ENCODE measurements at places on chromosomes 16 and 17. TPM values are rescaled to one million over a fixed set of nuclear protein-coding genes. Genes with fewer than 3 reads are reported as not detected.

GRCh38 chr17:9167379-9167778 is 146.1 kb downstream of the NTN1 start:
- H3K36me3 ChIP-seq = no peaks in the 10 kb centered on the region
- no peak overlapping the region for H3K4me3 ChIP-seq
- H3K27ac ChIP-seq = no peak overlapping the region
- H3K4me1 ChIP-seq = peaks cover 14% of the 10 kb centered on the region
- DNase-seq = no peak

The HSD17B2 gene
- total RNA-seq = 1.2 TPM

The TBC1D3H gene
- not detected for total RNA-seq

- no peak overlapping the region for H3K27ac ChIP-seq
- H3K4me3 ChIP-seq = no peak overlapping the region
- peak; percentile 39 for DNase-seq
- H3K4me1 ChIP-seq = no peaks in the 10 kb centered on the region
- peaks cover 10% of the 10 kb centered on the region for H3K36me3 ChIP-seq
- no peaks in the 10 kb centered on the region for H3K27me3 ChIP-seq
These were observed 10.2 kb downstream of the RNF213 start for GRCh38 chr17:80270836-80271235.

DNA sequence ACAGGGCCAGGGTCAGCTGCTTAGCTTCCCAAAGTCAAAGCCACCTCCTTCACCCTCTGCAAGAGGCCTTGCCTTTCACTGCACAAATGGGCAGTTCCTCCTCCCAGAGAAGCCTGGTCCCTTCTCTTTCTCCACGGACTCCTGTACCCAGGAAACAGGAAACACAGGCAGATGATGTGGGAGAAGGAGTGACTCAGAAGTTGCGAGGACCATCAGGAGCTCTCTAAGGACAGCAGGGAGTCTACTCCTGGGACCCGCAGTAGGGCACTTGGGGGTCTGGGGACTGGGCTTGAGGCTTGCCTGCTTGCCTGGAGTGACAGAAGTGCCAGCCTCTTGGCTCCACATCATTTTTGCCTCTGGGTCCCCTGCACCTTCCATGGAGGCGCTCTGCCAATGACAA is 47.4 kb upstream of the KSR1 start:
- H3K36me3 ChIP-seq = no peaks in the 10 kb centered on the region
- no peak overlapping the region for H3K4me3 ChIP-seq
- no peak overlapping the region for H3K27ac ChIP-seq

- no peaks in the 10 kb centered on the region for H3K36me3 ChIP-seq
- peak within 1 kb of the TSS; percentile 77 for H3K4me3 ChIP-seq
- peak within 1 kb of the TSS; percentile 51 for H3K27ac ChIP-seq
- peaks cover 9% of the 10 kb centered on the region for H3K4me1 ChIP-seq
- DNase-seq = peak; percentile 94
These were observed at the start of the genes KCTD19 and LRRC36 for GRCh38 chr16:67326472-67327309. TSS of gene KCTD19 (minus strand) at chr16:67326741. CDS start at chr16:67326707, 34 bp downstream. TSS of gene LRRC36 (plus strand) at chr16:67326815. CDS start at chr16:67326863, 48 bp downstream.

GRCh38 chr16:31215287-31216162 is 1.4 kb downstream of the PYDC1 start:
- peak overlapping the region; percentile 57 for H3K4me3 ChIP-seq
- H3K27ac ChIP-seq = no peak overlapping the region
- peaks cover 61% of the 10 kb centered on the region for H3K27me3 ChIP-seq

- peaks cover 14% of the 10 kb centered on the region for H3K27me3 ChIP-seq
- no peak within 1 kb of the TSS for H3K4me3 ChIP-seq
- no peak for DNase-seq
- no peaks in the 10 kb centered on the region for H3K36me3 ChIP-seq
- peak within 1 kb of the TSS; percentile 54 for H3K27ac ChIP-seq
- peaks cover 8% of the 10 kb centered on the region for H3K4me1 ChIP-seq
These were observed at the start of gene PIPOX for GRCh38 chr17:29042679-29043538. TSS of gene PIPOX (plus strand) at chr17:29043141. CDS start at chr17:29043226, 85 bp downstream.

GRCh38 chr17:9269350-9270035 is 248.2 kb downstream of the NTN1 start:
- H3K36me3 ChIP-seq = no peaks in the 10 kb centered on the region
- H3K27me3 ChIP-seq = no peaks in the 10 kb centered on the region
- no peak for DNase-seq
- no peak overlapping the region for H3K27ac ChIP-seq

The MYOCD gene
- 19.2 TPM for total RNA-seq

The CACNB1 gene
- 11.3 TPM for total RNA-seq

- no peak overlapping the region for H3K4me3 ChIP-seq
- DNase-seq = no peak
- H3K36me3 ChIP-seq = peaks cover 11% of the 10 kb centered on the region
- H3K4me1 ChIP-seq = peaks cover 10% of the 10 kb centered on the region
These were observed 75.9 kb downstream of the USP22 start for GRCh38 chr17:20966870-20967269.

GRCh38 chr16:17334096-17334495 is 136.7 kb downstream of the XYLT1 start:
- H3K27me3 ChIP-seq = no peaks in the 10 kb centered on the region
- DNase-seq = no peak
- no peak overlapping the region for H3K27ac ChIP-seq
- peaks cover 3% of the 10 kb centered on the region for H3K4me1 ChIP-seq

DNA sequence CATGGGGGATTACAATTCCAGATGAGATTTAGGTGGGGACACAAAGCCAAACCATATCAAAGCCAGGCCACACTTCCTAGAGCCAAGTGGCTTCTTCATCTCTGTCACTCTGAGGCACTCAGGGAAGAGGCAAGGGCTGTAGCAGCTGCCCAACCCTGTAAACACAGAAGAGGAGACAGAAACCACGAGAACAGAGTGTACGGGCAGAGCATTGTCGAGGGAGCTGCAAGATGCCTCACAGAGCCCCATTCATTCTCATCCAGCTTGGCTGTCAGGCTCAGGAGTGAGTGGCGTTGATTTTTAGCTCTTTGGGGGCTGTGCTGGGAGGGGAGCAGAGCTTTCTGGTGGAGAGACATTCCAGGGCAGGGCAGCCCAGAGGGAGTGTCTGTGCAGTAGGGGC is 117.2 kb upstream of the SALL1 start:
- peaks cover 81% of the 10 kb centered on the region for H3K27me3 ChIP-seq
- no peak overlapping the region for H3K4me3 ChIP-seq
- H3K4me1 ChIP-seq = no peaks in the 10 kb centered on the region

DNA sequence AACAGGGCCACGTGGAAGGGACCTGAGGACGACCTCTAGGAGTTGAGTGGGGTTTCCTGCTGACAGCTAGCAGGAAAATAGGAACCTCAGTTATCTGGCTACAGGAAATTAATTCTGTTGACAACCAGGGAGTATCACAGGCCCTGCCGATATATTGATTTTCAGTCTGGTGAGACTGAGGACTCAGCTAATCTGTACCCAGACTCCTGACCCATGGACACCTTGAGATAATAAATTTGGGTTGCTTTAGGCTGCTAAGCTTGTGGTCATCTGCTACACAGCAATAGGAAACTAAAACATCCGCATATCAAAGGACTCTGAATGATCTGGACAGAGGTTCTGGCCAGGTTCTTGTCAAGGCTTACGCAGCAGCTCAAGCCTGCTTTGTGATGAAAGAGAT is 80.8 kb upstream of the CNEP1R1 start:
- peaks cover 5% of the 10 kb centered on the region for H3K4me1 ChIP-seq
- DNase-seq = no peak
- H3K36me3 ChIP-seq = no peaks in the 10 kb centered on the region

DNA sequence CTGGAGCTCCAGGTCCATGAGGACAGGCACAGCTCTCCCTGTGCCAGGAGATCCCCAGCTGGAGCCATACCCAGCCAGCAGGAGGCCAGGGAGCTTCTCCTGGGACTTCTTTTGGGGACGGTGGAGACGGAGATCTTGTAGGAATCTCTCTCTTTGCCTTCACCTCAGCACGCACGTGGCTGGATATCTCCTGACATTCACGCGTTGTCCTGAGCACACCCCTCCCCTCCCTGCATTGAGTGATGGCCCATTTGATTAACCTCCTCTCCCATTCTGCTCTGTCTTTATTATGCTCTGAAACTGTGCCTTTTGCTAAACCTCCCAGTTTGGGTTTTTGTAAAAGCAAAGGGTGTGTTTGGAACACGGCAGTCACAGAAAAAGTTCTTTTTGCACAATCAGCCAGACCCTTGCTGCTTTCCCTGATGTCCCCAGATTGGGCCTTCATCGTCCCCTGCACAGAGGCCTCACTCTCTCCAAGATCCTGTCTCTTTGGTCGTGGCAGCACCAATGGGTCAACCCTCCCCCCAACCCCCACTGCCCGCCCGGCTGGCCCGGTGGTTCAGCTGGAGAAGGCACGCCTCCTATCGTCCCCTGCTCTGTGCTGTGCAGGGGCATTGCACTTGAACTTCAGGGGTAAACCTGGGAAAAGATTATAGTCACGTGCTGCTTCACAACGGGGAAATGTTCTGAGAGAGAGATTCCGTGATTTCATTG is 32.5 kb upstream of the LGALS9 start:
- no peak for DNase-seq
- no peak overlapping the region for H3K4me3 ChIP-seq
- no peaks in the 10 kb centered on the region for H3K27me3 ChIP-seq
- peaks cover 5% of the 10 kb centered on the region for H3K4me1 ChIP-seq

DNA sequence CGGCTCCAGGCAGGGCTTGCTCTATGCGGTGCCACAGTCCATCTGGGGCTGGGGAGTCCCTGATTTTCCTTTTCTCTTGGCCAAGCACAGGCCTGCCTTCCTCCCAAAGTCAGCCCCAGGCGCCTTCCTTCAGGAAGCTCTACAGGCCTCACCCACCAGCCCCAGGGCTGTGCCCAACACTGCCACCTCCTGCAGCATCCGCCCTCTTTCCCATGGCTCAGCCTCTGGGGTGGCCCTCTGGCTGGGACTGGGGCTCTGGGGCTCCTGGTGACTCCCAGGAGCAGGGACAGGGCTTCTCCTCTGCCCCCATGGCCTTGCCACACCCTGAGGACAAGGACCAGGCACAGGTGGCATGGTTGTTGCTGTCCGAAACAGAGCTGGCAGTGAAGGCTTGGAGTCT is 817 bp downstream of the ITGB4 start:
- H3K27me3 ChIP-seq = peaks cover 20% of the 10 kb centered on the region
- H3K4me1 ChIP-seq = no peaks in the 10 kb centered on the region
- no peak for DNase-seq
- H3K27ac ChIP-seq = no peak overlapping the region
- H3K36me3 ChIP-seq = no peaks in the 10 kb centered on the region

DNA sequence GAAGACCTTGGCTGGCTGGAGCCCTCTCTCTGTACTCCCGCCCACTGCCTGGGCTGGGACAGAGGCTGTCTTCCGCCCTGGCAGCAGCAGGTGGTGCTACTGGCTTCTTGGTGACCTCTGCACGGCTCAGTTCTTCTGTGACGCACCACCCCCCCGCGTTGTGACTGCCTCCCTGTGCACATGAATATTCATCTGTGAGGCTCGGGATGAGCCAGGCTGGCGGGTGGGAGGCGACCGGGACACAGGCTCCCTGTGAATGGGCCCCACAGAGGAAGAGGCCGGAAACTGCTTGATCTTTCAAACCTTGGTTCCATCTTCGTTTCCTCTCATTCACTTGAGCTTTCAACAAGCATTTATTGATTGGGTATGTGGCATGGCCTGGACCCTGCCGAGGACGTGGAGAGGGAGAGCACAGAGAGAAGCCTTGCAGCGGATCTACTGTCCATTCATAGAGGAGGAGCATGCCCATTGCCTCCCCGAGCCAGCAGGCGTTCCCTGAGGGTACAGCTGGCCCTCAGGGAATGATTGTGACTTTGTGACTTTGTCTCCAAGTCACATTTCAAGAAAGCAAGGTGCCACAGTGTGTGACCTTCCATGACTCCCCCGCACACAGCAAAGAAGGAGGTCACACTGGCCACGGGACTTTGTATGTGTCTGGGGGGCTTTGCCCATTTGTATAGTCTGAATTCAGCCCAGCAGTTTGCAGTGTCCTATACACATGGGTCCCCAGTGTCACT is 45.0 kb downstream of the B9D1 start:
- peaks cover 7% of the 10 kb centered on the region for H3K4me1 ChIP-seq
- peaks cover 2% of the 10 kb centered on the region for H3K36me3 ChIP-seq
- no peak overlapping the region for H3K27ac ChIP-seq
- no peaks in the 10 kb centered on the region for H3K27me3 ChIP-seq
- peak; percentile 26 for DNase-seq

DNA sequence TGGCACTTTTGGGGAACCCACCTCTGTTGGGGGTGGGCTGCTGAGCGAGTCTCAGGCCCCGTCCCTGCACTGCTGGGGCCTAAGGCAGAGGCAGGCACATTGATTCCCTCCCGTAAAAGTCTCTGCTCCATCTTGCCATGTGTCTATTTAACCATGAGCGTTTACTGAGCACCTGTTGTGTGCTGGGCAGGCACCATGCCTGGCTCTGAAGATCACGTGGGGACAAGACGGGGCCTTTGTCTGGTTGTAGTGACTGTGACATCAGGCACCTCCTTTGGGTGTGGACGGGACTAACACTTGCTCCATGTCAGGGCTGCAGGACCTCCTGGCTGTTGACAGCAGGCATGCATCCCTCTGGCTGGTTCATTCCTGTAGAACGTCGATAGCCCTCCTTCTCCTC is 204.7 kb upstream of the CIBAR2 start:
- no peak overlapping the region for H3K4me3 ChIP-seq
- H3K27me3 ChIP-seq = peaks cover 14% of the 10 kb centered on the region
- no peaks in the 10 kb centered on the region for H3K36me3 ChIP-seq
- no peak overlapping the region for H3K27ac ChIP-seq

The PLD6 gene
- 1.00 TPM for total RNA-seq

DNA sequence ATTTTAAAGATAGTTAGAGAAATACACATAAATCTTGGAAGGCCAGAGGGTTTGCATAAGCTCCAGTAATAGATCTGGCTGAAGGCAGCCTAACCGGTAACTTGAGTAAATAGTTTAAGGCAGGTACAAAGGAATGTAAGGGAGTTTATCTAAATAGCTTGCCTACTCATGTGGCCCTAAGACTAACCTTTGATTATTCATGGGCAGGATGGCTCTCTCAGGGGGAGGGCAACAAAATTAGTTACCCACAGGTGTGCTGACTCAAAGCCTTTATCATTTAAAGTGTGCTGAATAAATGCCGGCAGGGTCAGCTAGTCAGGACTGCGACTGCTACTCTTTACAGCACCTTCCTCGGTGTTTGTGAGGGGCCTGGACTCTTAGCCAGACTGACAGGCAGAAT is 761.3 kb upstream of the KIF2B start:
- H3K4me3 ChIP-seq = no peak overlapping the region
- no peaks in the 10 kb centered on the region for H3K27me3 ChIP-seq
- peaks cover 4% of the 10 kb centered on the region for H3K4me1 ChIP-seq
- peaks cover 1% of the 10 kb centered on the region for H3K36me3 ChIP-seq
- no peak for DNase-seq

The CSH1 gene
- not detected for total RNA-seq

DNA sequence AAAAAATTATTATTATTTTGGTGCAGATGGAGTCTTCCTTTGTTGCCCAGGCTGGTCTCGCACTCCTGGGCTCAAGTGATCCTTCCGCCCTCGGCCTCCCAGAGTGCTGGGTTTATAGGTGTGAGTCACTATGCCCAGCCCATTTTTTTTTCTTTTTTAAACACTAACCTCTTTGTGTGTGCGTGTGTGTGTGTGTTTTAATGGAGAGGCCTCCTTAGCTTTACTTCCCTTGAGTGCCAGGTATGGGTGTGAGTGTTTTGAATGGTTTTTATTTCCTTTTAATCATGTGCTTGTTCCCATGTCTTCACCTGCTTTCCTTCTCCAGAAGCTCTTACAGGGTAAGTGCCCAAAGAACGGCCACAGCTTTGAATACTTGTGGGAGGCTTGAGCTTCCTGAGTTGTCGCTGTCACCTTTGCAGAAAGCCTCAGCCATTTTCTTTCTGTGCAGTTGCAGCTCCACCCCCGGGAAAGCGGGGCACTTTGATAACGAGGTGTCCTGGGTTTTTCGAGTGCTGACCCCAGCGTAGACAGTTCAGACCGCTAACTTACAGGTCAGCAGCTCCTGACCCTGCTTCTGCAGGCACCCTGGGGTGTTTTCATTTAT is 22.6 kb downstream of the AKAP1 start:
- DNase-seq = no peak
- peak overlapping the region; percentile 90 for H3K27ac ChIP-seq
- peaks cover 19% of the 10 kb centered on the region for H3K4me1 ChIP-seq
- H3K4me3 ChIP-seq = no peak overlapping the region

The MT1G gene
- 2.9 TPM for total RNA-seq

The RPL27 gene
- 881 TPM for total RNA-seq
